ENCODE measurements at places on chromosomes 2 and 18.

- DNase-seq: no peak
Measured at GRCh38 chr2:98554116-98554861, 54.0 kb downstream of the COA5 start.

DNA sequence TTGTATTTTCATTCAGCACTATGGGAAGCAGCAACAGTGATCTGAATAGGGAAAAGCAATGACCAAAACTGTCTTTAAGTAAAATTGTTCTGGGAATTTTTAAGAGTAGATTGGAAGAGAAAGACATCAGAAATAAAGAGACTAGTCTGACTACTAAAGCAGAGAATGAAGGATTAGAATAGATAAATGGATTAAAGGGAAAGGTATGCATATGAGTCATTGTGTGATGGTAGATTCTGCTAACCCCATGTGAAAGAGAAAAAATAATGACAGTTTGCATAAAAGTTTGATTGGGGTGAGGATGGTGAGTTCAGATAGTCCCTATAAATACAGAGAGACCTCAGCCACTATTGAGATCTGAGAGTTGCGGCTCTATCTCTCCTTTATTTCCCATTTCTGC, 139.6 kb upstream of the DCC start:
- no peak for DNase-seq

- DNase-seq: no peak
Measured at GRCh38 chr2:216653093-216653799, 20.0 kb downstream of the IGFBP2 start.

GRCh38 chr2:86776532-86776931, 14.2 kb downstream of the CD8A start:
- no peak for DNase-seq
